ENCODE measurements at places on chromosomes 6 and 20.

- no peak for DNase-seq
Observed at GRCh38 chr6:70864401-70864800, 92.5 kb downstream of the B3GAT2 start.

DNA sequence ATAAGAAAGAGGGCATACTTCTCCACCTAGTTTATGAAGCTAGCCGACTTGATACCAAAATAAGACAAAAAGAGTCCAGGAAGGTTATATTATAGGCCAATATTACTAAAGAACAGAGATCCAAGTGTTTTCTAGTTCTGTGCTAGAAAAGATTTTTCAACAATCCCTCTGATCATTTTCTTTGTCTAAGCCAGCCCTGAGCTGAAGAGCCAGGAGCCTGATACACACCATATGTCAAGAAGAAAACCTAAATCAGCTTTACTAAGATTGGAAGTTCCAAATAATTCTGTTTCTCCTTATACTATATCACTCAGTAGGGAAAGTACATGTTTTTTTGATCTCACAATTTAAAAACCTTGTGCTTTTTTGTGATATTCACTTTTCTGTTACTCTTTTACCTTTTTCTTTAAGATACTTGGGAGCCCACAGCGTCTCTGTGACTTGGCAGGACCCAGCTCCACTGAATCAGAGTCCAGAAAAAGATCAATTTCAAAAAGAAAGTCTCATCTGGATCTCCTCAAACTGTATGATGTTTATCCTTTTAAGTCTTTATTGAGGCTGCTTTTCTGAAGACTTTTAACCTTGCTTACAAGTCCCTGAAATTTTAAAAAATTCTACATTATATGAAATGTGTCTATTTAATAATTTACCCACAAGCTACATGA, 43.0 kb upstream of the PBOV1 start:
- no peak for DNase-seq

DNA sequence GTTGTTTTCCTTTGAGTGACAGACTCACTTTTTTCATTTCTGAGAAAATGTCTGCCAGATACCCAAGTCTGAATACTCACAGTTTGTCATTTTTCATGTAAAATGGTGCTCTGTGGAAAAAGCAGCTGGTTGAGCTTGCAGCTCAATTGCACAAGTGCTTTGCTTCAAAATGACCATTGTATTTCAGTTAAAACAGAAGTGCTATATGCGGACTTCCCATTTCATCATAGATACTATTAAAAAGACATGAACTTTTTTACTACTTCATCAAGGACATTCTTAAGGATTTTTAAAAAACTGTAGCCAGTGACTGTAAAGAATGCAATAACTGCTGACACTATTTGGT, 61.5 kb downstream of the KCNS1 start:
- DNase-seq, result no peak

- no peak for DNase-seq
Observed at GRCh38 chr6:122676688-122677087, 66.5 kb downstream of the PKIB start.

GRCh38 chr6:163716690-163717089, 302.2 kb downstream of the QKI start:
- DNase-seq, result no peak

GRCh38 chr20:37095108-37095598, 644 bp downstream of the RBL1 start:
- DNase-seq, result peak; percentile 49

GRCh38 chr6:138013959-138014358, 93.3 kb downstream of the PERP start:
- no peak for DNase-seq

DNA sequence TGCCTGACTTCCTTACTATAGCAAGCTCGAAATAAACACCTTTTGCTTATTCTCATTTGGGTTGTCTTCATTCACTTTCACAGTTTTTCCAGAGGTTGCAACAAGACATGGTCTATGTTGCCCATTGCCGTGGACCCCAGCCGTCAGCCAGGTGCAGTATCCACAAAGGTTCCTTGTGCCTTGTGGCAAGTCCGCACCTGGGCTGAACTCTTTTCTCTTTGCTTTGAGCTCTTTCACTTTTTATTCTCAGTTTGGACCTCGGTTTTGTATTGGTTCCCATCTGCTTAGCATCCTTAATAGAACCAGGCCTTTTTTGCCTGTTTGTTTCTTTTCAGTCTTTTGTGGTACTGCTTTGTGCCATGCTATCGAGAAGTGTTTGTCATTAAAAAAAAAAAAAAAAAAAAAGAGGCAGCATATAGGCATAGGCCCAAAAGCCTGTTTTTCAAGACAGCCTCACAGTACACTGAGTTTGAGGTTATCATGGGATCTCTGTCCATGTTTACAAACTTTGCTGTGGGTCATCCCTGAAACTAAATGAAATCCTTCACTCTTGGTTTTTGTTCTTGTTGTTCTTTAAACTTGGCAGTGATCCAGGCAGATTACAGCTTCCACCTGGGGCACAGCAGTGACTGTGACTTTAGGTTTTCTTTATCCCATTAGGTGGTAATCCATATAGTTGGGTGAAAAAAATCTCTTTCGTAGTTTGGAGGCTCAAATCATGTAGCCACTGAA, 33.3 kb downstream of the GSTA3 start:
- no peak for DNase-seq

GRCh38 chr20:57749131-57749690, 39.4 kb upstream of the PMEPA1 start:
- no peak for DNase-seq

DNA sequence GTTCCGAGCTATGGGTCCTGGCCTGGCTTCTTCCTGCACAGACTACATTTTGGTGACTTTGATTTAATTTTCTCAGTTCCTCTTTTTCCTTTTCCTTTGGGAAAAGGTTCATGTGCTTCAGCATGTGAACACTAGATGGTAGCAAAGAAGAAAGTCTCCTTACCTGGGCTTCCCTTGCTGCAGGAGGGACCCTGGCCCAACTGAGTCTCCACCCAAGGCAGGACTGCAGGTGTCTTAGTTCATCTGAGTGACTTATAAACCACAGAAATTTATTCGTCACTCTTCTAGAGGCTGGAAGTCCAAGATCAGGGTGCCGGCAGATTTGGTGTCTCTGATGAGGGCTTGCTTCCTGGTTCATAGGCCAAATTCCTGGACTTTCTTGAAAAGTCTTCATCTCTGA, 163.2 kb downstream of the SYCP2 start:
- DNase-seq, result no peak

GRCh38 chr6:138240476-138241245, 22.4 kb upstream of the PBOV1 start:
- no peak for DNase-seq

GRCh38 chr20:53053595-53053994, 81.4 kb downstream of the TSHZ2 start:
- DNase-seq, result no peak

DNA sequence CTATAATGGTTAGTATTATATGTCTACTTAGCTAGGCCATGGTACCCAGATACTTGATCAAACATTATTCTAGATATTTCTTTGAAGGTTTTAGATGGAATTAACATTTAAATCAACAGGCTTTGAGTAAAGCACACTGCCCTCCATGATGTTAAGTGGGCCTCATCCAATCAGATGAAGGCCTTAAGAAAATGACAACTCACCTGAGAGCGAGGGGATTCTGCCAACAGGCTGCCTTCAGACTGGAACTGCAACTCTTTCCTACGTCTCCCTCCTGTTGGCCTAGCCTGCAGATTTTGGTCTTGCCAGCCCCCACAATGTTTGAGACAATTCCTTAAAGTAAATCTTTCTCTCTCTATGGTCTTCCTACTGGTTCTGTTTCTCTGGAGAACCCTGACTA, 137.3 kb downstream of the AHI1 start:
- no peak for DNase-seq

- DNase-seq, result no peak
Observed at GRCh38 chr6:162181741-162182401, 545.7 kb downstream of the PRKN start.

GRCh38 chr6:133855991-133856370, 32.9 kb upstream of the TCF21 start:
- no peak for DNase-seq

DNA sequence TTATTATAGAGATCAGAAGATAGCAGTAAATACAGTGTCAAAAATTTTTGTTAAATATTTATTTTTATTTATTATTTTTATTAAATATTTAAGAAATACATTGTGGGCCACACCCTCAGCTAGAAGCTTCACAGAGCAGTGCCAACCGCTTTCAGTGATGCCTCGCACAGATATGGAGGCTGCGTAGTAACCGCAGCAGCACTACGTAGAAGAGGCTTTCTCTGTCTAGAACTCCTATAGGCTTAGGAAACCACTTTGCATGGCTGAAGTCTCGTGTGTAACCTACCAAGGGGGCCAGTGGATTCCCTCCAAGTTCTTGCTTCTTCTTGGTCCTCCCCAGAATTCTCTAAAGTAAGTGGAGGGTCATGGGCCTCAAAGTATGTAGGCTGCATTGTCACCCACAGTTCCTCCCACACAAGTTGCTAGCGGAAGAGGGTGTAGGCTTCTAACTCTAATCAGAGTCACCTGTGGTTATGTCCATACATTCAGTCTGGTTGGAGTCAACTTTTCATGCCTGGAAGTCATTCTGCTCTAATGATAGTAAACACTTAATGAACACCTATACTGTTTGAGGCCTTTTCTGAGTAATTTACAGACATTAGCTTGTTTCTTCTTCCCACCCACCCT, 285.6 kb downstream of the CDKAL1 start:
- no peak for DNase-seq

GRCh38 chr6:142088858-142089216, 43.9 kb upstream of the GJE1 start:
- DNase-seq, result no peak

DNA sequence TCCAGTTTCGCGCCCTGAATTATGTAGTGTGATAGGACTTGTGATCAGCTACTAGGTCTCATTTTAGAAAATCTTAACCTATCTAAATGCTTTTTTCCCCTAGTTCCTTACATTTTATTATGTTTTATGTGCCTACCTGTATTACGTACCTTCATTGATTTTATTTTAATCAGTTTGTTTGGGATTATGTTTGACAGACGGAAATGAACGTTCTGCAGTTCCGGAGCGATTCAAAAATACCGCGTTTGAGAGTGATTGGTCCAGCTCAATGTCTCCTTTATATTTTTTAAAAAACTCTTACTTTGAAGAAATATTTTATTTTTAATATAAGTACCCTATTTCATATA, 114.3 kb upstream of the BTN3A2 start:
- no peak for DNase-seq

DNA sequence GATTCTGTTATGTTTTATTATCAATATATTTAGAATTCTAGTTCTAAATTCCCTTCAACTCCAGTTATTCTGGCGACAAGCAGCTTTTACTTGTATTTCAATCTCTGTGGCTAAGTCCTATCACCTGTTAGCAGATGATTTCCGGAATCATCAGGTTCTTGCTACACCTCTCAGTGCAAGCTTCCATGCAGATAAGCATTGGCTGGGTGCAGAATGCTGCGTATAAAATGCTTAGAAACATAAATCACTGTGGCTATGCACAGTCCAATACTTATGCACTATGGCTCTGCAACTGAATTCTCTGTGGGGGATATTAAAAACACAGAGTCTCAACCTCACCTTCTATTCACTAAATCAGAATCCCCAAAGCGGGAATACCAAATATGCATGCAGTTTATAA, 720.0 kb downstream of the EYS start:
- DNase-seq, result no peak

- no peak for DNase-seq
Observed at GRCh38 chr20:18511571-18511970, 3.8 kb downstream of the SEC23B start.

DNA sequence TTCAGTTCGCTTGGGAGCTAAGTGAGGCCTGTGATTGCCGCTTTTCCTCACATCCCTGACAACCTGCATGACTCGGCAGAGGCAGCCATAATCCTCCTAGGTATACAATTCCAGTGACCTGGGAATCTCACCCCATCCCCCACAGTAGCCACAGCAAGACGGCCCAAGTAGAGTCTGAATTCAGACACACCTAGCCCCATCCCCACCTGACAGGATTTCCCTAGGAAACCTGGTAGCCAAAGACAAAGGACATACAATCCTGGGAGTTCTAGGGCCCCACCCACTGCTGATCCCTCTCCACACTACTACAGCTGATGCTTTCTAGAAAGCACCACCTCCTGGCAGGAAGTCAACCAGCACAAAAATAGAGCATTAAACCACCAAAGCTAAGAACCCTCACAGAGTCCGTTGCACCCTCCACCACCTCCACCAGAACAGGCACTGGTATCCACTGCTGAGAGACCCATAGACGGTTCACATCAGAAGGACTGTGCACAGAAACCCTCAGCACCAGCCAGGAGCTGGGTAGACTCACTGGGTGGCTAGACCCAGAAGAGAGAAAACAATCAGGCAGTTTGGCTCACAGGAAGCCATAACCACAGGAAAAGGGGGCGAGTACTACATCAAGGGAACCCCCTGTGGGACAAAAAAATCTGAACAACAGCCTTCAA, 17.9 kb upstream of the RUNX2 start:
- no peak for DNase-seq

DNA sequence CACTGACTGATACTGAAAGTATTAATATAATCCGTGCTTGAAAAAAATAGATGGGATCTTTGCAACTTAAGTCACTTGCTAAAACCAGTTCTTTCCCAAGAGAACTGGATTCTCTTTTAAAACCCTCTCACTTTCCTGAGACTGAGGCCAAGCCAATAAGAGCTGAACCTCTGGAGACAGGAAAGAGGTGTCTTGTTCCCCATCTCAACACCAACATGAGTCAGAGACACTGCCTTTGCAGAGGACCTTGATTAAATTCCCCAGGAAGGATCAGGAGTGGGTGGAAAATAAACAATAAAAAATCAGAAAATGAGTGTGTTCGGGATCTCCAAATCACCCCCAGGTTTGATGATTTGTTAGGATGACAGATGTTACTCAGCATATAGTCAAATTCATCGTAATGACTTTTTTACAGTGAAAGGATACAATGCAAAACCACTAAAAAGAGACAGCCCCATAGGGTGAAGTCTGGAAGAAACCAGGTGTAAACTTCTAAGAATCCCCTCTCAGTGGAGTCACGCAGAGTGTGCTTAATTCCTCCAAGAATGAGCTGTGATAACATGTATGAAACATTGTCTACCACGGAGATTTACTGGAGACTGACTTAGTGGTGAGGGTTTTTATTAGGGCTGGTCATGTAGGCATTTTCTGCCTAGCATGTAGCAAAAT, 122.8 kb upstream of the BEND3 start:
- DNase-seq, result no peak

GRCh38 chr6:136289327-136289578, 393 bp downstream of the BCLAF1 start:
- peak; percentile 91 for DNase-seq

DNA sequence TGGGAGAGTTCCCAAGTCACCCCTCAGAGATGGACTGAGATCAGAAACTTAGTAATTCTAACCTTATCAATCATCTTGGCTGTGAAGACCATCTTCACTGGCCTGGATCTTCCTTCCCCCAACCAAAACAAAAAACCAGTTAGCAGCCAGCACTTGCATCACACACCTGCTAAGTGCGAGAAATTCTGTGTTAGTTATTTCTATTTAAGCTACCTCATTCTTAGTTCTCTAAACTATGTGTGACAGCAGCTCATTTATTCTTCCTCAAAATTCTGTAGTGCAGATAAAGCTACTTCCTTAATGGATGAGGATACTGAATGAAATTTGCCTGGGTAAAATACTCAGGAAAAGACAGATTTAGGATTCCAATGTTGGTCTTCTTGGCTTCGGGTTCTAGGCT, 18.2 kb upstream of the TAGAP start:
- DNase-seq, result no peak

GRCh38 chr6:161181121-161181520, 92.7 kb downstream of the AGPAT4 start:
- DNase-seq, result no peak
